CD4-positive, CD25-positive, alpha-beta regulatory T cell (primary cell): ENCODE measurements at places on chromosomes 7 and 10. TPM values are rescaled to one million over a fixed set of nuclear protein-coding genes. Genes with fewer than 3 reads are reported as not detected.

Gene KEL
- 1.1 TPM for total RNA-seq

- no peak for DNase-seq
Measured at GRCh38 chr10:106242301-106242700, 922.2 kb downstream of the SORCS1 start.

Gene STEAP1B
- total RNA-seq: not detected

Gene GNAT3
- total RNA-seq: not detected

DNA sequence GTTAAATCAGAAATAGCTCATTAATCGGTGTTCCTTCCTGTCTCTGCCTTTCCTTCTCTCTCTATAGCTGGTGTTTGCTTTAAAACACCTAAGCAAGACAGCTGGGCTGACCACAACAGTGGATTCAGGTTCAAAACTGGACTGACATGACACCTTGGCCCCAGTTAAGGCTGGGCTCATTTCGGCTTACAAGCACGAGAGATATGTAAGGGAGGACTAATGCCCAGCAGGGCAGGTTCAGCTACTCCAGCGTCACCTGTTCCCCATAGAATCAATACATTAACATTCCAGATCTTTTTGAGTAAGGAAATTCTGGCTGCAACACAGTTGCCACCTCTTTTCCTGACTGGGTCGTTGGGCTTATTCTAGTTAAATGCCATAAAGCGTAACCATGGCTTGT is 323.0 kb upstream of the AOAH start:
- DNase-seq: no peak

Gene PPP1R9A
- not detected for total RNA-seq

Gene LOXL4
- not detected for total RNA-seq

Gene DGKI
- not detected for total RNA-seq

DNA sequence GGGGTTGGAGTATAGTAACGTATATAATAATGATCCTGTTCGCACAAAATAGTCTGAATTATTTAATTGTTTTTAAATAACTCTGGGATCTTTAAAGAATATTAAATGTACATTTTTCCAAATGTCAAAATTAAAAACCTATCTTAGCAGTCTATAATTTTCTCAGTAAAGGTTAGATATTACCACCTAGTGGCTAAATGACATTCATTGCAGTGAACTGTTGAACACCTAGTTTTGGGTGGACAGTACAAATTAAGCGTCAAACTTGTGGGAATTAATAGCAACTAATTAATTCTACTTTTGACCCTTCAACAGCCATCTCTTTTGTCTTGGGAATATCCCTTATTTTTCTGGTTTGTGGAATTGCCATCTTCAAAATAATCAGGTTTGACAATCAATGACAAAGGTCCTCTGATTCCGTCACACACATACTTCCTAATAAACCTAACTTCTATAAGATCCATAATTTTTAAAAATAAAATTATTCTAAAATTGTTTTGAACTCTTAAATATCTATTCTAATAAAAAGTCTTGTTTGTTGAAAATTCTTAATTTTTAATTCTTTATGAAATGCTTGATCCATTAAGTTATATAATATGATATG is 165.7 kb downstream of the SEMA3D start:
- no peak for DNase-seq

Gene POLR2J2
- total RNA-seq: 56.4 TPM

- DNase-seq: no peak
Measured at GRCh38 chr7:6612819-6613218, 2.6 kb upstream of the ZNF853 start.

GRCh38 chr7:94250124-94250523 is 144.6 kb upstream of the COL1A2 start:
- DNase-seq: no peak

DNA sequence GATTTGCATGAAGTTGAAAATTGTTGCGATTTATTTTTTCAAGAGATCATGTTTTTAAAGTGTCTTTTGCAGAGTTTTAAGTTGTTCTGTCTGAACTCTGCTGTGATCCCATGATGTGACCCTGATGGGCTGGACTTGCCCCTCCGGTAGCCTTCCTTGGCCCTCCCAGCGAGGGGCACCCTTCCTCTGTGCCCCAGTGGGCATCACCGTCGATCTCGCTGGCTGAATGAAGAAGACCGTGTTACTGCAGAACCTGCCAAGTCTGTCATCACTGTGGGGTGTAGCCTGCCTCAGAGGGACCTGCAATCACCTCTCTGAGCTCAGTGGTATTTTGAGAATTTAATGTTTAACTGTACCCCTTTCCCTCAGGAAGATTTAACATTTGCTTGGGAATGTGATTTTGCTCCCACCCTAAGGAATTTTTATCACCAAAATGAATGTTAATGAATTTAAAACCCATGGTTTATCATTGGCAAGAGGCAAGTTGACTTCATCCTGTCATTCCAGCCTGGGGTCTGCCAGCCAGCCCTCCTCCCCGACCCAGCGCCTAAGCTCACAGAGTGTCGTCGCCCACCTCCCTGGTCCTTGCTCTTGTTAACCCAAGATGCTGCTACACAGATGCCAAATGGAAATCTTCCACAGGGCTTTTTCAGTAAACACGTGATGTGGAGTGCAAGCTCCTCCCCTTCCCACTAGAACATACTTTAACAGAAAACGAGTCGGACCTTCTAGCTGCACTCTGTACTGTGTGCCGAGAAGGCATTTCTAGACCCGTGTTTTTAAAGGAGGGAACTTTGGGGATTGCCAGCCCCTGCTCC is 115.4 kb downstream of the NT5C2 start:
- DNase-seq: no peak

- DNase-seq: no peak
Measured at GRCh38 chr7:21108182-21108581, 319.7 kb upstream of the SP4 start.

GRCh38 chr7:42690794-42691639 is 220.9 kb downstream of the C7orf25 start:
- no peak for DNase-seq

DNA sequence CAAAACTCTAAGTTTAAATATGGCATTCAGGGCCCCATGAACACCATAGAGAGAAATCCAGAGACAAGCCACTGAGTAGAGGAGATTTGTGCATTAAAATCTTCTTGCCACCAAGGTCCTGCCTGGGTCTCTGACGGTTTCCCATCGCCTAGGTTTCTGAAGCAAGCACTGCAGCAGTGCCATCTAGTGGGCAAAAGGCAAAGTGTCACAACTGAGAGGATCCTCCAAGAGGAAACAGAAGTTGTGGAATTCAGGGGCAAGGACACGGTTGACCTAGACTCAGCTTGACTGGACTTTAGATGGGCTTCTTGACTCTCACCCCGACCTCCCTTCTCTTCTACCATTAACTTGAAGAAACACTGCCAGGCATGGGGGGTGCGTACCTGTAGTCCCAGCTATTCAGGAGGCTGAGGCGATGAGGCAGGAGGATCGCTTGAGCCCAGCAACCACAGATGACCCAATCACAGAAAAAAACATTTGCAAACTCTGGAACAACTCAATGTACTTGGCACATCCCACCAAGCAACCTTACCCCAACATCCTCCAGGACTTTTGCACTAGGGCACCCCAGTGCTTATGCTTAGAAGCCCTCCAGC is 604.1 kb downstream of the GALNT17 start:
- DNase-seq: peak; percentile 34

DNA sequence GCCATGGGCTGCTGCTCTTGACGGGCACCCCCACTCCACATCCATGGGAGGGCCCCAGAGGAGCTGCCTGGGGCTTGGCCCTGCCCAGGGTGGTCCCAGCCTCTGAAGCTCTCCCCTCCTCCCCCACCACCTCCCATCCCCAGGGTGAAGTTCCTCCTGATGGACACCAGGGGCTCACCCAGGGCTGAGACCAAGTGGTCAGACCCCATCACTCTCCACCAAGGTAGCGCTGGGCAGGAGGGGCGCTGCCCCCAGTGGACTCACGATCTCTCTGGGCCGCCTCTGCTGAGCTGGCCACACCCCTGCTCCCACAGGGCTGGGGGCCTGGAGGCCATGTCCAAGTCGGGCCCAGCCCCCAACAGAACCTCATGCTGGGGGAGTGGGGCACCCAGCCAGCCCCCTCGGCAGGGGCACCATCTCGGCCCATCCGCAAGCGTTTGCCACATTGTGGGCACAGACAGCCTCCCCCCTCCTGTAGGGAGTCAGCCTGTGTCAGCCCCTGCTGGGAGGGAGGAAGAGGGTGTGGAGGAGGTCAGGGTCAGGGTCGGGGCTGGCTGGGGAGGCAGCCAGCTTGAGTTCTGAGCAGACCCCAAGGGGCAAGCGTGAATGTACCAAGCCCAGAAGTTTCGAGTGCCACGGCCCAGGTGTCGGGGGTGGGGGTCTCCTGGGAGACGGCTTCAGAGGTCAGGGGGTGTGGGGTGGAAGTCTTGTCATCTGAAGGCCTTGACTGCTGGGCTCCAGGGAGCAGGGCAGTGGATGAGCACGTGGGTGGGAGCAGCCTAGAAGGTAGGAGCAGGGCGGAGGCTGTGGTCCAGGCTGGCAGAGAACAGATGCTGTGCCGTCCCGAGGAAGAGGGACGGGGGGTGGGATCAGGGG is 2.8 kb downstream of the UPK3B start:
- DNase-seq: no peak

Gene ZNF22
- 10.7 TPM for total RNA-seq

DNA sequence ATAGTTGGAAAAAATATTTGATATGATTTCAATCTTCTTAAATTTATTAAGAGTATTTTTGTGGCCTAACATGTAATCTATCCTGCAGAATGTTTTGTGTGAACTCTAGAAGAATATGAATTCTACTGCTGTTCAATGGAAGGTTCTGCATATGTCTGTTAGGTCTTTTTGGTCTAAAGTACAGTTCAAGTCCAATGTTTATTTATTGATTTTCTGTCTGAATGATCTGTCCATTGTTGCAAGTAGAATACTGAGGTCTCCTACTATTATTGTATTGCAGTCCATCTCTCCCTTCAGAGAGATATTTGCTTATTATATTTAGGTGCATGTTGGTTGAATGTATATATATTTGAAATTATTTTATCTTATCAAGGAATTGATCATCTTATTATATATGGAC is 18.9 kb upstream of the DYNC1I1 start:
- DNase-seq: no peak

- no peak for DNase-seq
Measured at GRCh38 chr7:126026421-126027088, 1096.9 kb upstream of the POT1 start.

Gene CYP3A7
- not detected for total RNA-seq

- no peak for DNase-seq
Measured at GRCh38 chr10:10897400-10897799, 120.3 kb upstream of the CELF2 start.

DNA sequence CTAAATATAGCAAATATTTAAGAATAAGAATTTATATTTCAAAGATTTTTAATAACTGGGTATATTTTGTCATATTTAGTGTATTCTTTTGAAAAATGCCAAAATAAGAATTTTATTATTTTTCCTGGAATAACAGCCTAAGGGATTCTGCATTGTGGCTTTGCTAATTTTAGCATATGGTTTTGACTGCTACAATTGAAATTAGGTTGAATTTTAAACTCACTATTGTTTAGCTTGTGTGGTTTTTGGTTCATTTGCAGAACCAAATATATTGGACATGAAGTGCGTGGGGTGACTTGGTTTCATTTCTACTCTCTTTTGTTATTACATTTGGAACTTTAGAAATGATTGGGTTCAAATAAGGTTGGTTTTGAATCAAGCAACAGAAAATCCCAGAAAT is 35.5 kb downstream of the ZNF273 start:
- no peak for DNase-seq

Gene SOSTDC1
- not detected for total RNA-seq

GRCh38 chr7:1749864-1750466 is 79.9 kb downstream of the ELFN1 start:
- DNase-seq: no peak
